Muscle of back (tissue), 13 donors: ENCODE measurements at places on chromosomes 13 and 19. TPM values are rescaled to one million over a fixed set of nuclear protein-coding genes. Genes with fewer than 3 reads are reported as not detected.

The NLRP11 gene
- polyA plus RNA-seq: not detected

DNA sequence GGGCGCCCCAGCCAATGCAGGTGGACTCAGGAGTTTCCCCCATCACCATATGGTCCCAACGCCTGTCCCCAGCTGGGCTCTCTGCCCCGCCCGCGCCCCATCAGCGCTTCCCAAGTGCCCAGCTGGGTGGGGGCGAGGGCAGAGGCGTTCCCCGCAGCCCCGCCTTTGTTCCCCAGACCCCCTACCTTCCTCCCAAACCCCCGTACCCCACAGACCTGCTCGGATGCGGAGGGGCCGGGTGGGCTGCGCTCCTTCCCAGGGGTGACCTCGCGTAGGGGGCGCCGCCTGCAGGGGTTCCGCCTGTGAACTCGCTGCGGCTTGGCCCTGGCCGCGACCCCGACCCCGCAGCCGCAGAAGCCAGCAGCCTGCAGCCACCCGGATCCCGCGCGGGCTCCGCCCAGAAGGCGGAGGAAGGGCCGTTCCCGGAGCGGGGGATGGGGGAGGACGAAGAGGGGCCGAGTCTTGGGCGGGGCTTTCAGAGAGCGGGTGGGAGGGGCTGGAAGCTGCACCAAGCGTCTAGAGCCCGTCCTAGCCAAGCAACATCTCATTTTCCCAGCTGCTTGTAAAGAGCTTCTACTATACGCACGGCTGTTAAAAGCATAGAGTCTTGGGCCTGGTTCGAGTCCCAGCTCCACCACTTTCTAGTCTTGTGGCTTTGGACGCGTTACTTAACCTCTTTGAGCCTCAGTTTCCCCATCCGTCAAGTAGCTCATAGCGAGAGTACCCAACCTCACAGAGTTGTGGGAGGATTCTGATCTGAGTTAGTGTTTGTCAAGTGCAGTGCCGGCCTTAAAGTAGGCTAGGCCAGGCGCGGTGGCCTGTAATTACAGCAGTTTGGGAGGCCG lies at the start of gene RAB3D:
TSS of gene RAB3D (minus strand) at position 404 of the 845 bp plus-strand sequence. CDS start 2,258 bp downstream, outside the sequence.
- DNase-seq: peak; percentile 88

The ZNF420 gene
- 13.8 TPM for polyA plus RNA-seq

- DNase-seq: no peak
Observed at GRCh38 chr13:108210551-108210950, 4.8 kb downstream of the LIG4 start.

The AKT2 gene
- 168 TPM for polyA plus RNA-seq

DNA sequence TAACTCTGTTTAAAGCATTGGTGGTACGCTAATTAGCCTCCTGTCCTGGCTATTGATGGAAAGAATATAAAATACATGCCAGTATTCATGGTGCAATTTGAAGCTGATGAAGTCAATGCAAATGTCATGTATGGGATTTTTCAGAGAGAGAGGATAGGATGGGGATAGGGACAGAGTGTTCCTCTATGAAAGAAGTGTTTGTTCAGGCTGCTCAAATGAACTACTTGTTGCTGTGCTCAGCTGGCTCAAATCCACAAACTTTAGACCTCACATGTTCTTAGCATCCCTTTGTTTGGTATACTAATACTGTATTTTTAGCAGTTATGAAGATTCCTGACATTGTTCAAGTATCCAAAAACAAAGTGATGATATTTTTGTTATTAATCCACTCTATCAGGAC lies 116.5 kb downstream of the SLITRK1 start:
- no peak for DNase-seq

GRCh38 chr19:15251749-15252397 lies 19.6 kb upstream of the EPHX3 start:
- peak; percentile 91 for DNase-seq

The TNFSF9 gene
- polyA plus RNA-seq: 0.28 TPM

DNA sequence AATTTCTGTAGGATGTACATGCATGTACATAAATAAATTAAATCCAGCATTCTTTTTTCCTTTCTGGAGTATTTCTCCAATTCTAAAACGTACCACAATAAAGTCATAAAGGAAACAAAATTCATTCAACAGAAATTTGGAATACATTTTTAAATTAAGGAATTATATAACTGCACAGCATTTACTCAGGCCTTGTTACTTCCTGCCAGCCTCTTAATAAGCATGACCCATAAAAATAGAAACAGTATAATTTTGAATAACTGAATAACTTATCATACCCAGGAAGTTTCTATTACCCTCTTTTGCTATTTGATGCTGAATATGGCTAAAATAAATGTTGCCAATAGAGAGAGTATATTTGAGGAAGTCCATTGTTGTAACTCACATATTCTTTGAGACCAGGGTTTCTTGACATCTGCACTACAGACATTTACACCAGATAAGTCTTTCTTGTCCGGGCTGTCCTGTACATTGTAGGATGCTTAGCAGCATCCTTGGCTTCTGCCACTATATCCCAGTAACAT lies 178.2 kb downstream of the KLF12 start:
- DNase-seq: no peak

GRCh38 chr13:50847501-50847900 lies 4.0 kb upstream of the DLEU7 start:
- no peak for DNase-seq

DNA sequence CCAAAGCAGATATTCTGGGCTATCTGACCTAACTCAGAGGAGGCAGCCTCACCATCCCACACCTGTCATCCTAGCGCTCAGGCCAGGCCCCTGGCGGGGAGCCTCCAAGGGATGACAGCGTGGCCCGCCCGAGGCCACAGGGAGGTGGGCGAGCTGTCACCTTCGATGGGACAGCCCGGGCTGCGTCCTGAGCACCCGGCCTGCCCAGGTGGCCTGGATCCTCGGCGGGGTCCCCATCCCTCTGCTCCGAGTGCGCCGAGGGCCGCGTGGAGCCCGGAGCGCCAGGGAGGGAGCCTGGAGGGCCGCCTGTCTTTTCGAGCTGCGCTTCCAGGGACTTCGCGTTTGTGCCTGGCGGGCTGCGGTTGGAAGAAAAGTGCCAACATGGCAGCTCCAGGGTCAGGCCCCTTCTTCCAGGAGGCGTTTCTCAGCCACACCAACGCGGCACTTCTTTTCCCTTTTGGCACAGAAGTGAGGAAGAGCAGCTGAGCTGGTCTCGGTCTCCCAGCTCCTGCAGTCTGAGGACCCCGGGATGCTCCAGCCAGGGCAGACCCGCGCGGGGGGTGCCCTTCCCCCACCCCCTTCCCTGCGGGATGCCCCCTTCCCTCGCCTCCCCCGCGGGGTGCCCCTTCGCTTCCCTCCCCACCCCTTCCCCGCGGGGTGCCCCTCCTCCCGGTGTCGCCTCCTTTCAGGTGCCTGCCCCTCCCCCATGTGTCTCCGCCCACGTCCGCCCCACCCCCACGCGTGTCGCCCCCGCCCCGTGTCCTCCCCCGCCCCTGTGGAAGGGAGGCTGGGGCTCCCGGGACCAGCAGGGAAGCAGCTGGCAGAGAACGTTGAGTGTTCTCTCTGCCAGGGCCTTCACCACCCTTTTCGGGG lies 42.3 kb downstream of the GJA3 start:
- peak; percentile 83 for DNase-seq

The KCNN4 gene
- polyA plus RNA-seq: 1.0 TPM

DNA sequence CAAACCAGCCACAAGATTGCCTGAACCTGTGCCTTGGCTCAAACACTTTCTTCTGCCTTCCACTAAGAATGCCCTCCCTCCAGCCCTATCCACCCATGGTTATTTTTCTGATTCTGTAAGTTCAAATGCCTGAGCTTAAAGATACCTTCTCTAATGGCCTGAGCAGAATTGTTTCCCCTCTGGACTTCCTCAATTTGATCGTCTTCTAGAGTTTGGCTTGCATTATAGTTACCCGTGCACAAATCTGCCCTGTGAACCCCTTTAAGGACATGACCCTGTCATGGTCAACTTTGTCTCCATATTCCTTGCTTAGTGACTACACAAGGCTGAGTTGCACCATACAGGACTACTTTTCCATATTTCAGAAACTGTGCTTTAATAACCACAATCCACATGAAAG lies 481.0 kb downstream of the FOXO1 start:
- DNase-seq: no peak

DNA sequence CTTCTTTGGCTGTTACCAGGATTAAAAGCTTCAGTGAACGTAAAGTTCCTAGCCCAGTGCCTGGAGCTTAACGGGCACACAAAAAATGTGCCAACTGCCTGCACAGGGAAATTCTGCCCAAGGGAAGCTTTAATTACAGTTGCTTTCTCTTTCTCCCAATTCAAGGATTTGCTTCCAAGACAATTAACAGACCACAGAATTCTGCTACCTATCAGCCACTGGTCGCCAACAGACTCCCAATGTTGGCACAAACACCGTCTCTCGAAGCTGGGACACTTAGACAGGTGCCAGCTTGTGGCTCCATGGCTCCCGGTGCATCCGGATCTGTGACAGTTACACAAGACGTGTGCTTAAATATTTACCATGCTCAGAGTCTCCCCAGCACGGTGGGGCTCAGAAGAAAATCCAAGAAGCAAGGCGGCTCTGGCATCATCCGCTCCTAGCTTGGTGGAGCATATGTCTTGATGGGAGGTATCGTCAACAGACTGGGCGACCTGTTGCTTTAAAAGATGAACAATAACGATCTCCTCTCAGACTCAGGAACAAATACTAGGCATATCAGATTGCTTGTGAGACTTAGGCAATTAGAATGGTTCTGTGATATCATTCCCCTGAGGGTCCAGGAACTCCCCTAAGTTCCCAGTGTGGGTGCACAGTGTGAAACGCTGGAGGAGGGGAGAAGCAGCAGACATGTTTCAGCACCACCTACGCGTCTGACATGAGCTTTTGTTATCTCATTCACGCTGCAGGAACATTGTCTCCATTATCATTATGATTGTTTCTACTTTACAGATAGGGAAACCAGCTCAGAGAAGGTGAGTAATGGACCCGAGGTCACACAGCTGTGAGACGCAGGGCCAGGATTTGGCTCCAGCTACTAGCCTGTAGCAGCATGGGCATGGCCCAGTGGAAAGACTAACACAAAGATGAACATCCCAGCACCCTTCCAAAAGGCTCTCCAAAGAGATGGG lies 61.6 kb downstream of the ALOX5AP start:
- no peak for DNase-seq

The A1BG gene
- polyA plus RNA-seq: 2.9 TPM

DNA sequence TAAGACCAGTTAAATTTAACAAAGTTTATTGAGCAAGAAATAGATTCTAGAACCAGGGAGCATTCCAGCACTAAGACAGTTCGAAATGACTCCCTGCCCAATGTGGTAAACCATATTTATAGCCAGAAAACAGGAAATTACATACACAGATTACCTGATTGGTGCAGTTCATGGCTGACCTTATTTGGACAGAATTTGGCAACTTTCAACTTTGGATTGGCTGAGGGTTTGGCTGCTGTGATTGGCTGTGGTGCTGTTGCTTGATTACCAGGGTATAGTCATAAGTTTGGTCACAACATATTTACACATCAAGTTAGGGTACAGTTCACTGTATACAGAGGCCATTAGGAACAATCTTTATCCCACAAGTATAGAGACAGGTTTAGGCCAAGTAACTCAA lies 984.8 kb upstream of the MIR17HG start:
- no peak for DNase-seq

GRCh38 chr13:33347861-33348260 lies 62.3 kb upstream of the STARD13 start:
- DNase-seq: peak; percentile 58

The CLIP3 gene
- polyA plus RNA-seq: 17.3 TPM

The IL17D gene
- polyA plus RNA-seq: 30.3 TPM

The WDR88 gene
- polyA plus RNA-seq: 0.67 TPM

- no peak for DNase-seq
Observed at GRCh38 chr13:55437162-55437561, 1703.6 kb upstream of the PRR20A start.

GRCh38 chr13:41492432-41493260 lies 35.3 kb downstream of the RGCC start:
- no peak for DNase-seq

The MED26 gene
- polyA plus RNA-seq: 5.0 TPM

GRCh38 chr19:48249502-48250014 lies 6.2 kb downstream of the CARD8 start:
- DNase-seq: no peak

GRCh38 chr13:30463787-30464495 lies 1.8 kb downstream of the HMGB1 start:
- peak; percentile 90 for DNase-seq

The GAPDHS gene
- polyA plus RNA-seq: not detected

DNA sequence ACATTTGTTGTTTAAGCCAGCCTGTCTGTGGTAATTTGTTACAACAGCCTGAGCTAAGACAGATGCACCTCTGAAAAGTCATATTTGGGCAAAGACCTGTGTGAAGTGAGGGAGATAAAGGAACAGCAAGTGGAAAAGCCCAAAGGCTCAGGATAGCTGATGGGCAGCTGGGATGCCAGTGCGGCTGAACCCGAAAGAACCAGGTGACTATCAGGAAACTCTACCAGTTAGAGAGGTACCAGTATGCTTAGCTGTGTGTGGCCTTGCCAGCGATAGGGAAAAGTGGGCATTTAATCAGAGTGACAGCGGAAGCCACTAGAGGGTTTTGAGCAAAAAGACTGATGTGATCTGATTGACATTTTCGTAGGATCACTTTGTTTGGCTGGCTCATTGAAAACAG lies 764.8 kb upstream of the GPC6 start:
- DNase-seq: no peak

DNA sequence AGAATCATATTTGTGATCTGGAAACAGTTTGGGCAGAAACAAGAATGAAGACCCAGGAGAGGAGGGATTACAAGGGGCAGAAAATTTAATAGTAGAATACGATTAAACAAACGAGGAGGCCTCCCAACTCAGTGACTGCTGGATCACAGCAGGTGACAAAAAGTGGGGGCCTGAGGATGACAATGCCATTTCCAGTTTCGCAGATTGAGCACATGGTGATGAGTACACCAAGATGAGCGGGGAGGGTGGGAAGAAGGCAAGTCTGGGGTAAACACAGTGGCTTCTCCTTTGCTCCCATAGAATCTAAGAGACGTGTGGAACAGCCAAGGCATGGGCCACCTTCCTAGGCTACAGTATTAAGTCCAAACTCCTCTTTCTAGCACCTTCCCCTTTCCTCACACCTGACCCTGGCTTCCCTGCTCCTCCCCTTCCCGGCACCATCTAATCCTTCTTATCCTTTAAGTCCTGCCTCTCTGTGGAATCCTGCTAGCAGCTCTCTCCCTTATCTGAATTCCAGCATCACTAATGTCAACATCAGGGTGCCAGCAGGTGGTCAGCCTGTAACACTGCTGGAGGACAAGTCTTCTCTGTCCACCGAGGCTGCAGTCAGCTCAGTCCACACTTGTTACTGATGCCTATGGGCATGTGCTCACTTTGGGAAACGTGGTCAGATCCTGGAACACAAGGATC lies 13.5 kb downstream of the ATP7B start:
- DNase-seq: no peak

The TGFBR3L gene
- polyA plus RNA-seq: not detected

The IZUMO2 gene
- polyA plus RNA-seq: not detected

The NXNL1 gene
- not detected for polyA plus RNA-seq

The PRSS57 gene
- polyA plus RNA-seq: 0.24 TPM

The BEST2 gene
- polyA plus RNA-seq: not detected

- DNase-seq: no peak
Observed at GRCh38 chr13:92573467-92574057, 653.0 kb upstream of the GPC6 start.

The B3GNT8 gene
- 2.3 TPM for polyA plus RNA-seq

DNA sequence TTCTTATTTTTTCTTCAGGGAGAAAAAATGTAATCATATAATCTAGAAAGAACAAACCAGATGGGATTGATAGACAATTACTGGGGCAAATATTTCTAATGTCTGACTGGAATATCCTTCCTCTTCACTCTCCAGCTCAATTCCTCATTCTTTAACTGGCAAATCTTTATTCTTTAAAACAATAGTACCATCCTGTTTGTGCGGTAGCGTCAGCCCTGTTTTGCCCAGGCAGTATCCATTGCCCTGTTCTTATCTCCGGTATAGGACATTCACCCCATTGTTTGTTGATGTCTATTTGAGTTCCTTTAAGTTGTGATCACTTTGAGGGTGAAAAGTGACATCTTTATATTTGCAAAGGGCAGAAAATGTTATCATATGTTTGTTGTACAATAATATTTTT lies 185.4 kb downstream of the POSTN start:
- DNase-seq: no peak
